Caudate nucleus (tissue), 63 donors: ENCODE measurements at places on chromosomes 11 and 22.

DNA sequence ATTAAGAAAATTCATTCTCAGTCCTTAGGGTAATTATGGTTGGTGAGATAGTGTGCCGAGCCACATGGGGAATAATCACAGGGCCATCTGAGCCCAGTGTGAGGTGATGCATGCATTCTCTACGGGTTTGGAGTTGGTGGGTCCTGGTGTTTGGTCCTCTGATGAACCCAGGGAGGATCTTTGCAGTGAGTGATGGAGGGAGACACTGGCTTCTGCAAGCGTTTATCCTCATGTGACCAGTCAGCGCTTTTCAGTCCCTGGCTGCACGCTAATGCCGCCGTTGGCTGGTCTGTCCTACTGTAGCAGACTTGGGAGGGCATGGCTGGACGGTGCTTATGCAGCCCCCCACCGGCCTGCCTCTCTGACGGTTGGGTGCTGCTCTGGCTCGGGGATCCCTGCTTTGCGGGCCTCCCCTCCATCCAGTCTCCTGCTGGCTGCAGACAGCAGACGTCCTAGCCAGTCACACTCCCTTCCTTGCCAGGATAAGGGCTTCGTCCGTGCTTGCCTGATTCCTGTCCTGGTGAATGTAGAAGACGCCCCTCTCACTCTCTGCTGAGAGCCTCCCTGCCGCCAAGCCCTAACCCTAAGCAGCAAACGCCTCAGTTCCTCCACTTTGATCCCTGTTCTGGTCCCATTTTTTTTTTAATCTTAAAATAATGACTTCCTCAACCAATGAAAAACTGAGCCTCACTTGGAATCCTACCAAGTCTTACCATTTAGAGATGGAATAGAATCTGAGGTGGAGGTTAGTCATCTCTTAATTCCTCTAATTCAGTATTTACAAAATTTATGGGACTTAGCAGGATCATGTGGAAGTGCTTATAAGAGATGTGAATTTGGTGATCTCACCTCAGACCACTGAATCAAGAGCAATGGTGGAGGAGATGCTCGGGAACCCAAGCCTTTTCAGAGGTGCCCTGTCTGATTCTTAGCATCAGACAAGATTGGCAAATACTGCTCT is 143.7 kb upstream of the SORL1-AS1 start:
- DNase-seq, result no peak

DNA sequence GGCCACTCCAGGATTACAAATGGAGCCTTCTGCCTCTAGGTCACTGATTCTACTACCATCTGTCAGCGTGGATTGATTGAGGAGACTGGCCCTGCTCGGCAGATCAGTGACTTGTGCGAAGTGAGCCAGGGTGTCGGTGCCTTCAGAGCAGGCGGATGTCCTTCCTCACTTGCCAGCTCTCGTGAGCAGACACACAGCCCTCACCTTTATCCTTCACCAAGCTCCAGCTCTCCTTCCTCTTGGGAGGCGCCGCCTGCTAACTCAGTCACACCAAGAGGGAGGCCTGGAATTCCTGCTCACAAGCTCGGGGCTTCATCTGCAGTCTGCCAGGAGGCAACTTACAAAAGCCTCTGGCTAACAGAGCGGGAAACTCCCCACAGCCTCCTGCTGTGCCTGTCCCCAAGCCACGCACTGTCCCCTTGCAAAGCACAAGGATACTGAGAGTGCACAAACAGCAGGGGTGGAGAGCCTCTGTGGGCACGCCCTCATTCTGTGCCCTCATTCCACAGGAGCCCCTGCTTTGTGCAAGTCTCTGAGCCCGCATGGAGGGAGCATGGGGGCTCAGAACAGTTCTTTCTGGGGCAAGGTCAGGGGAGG is 3.5 kb upstream of the TCF20 start:
- DNase-seq, result no peak

GRCh38 chr11:59801981-59802638 is 8.5 kb downstream of the MRPL16 start:
- DNase-seq, result peak; percentile 35

DNA sequence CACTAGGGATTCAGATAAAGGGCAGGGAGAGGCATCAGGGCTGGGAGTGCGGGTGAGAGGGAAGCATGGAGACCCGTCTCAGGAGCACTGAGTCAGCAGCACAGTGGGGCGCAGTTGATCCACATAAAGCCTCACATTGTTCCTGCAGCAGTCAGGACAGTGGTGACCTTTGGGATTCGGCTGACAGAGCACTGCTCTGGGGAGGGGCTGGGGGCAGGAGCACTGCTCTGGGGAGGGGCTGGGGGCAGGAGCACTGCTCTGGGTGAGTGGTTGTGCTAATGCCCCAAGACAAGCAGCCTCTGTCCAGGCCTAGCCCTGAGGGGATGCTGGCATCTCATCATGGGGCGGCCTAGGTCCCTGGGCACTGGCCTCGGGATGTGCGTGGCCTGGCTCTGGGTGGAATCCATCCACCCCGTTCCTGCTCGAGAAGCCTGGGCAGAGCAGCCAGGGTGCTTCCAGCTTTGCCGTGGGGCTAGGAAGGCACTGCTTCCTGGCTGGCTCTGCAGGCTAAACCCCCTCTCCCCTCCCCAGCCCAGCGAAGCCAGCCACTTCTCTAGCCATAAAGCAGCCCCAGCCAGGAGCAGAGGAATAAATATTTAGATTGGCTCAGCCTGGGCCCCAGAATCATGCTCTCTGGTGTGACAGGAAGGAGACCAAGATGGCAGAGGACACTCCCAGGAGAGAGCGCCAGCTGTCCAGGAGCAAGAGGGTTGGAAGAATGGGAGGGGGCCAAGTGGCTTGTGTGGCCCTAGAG is 7.3 kb downstream of the OAF start:
- DNase-seq, result peak; percentile 45

DNA sequence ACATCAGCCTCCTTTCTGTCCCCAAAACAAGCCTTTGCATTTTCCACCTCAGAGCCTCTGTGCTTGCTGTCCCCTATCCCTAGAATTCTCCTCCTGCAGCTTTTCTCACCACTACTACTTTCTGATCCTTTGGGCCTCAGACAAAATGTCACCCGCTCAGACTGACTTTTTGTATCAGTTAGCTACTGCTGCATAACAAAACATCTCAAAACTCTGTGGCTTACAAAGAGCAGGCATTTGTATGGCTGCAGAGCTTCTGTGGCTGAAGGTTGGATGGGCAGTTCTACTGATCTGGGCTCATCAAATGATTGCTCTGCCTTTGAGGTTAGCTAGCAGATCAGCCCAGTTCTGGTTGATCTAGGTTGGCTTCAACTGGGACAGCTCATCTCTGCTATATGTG is 248.7 kb downstream of the MN1 start:
- no peak for DNase-seq

- DNase-seq, result no peak
Observed at GRCh38 chr22:44555046-44555445, 57.0 kb upstream of the RTL6 start.

GRCh38 chr22:37740455-37741311 is 43.8 kb downstream of the TRIOBP start:
- DNase-seq, result no peak

GRCh38 chr22:23522623-23523251 is 57.4 kb downstream of the IGLL1 start:
- no peak for DNase-seq

- no peak for DNase-seq
Observed at GRCh38 chr11:112856591-112856990, 104.6 kb upstream of the NCAM1 start.

DNA sequence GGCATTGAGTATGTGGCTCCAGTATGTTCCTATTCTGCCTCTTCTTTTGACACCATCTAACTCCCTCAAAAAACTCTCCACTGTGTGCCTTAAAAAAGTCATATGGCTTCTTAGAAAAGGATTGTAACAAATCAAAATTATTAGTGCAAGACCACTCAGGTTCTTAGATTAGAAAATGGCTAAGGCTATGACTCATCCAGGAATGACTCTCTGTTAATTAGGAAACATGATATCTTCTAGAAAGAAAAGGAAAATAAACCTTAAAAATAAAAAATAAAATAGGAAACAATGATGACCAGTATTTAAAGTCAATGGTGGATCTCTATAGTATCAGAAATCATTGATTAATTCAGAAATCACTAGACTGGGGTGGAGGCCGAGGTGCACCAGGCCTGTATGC is 21.7 kb downstream of the SLC25A17 start:
- no peak for DNase-seq

DNA sequence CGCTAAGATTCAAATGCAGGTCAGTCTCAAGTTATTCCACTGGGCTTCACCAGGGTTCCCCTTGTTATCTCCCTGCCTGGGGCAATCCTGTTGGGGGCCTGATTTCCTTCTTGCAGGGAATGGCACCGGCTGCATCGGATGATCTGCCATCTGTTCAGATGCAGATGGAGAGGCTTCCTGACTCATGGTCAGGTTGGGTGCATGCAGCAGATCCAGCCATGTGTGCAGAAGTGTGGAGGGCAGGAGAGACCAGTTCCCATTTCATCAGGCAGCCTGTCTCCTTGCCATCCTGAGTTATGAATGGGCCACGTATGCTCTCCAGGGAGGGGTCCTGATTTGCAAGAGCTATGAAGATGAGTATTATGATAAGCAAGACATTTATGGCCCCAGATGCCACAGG is 161.2 kb upstream of the PLET1 start:
- DNase-seq, result no peak

- DNase-seq, result no peak
Observed at GRCh38 chr11:46249938-46250744, 27.3 kb upstream of the CREB3L1 start.

DNA sequence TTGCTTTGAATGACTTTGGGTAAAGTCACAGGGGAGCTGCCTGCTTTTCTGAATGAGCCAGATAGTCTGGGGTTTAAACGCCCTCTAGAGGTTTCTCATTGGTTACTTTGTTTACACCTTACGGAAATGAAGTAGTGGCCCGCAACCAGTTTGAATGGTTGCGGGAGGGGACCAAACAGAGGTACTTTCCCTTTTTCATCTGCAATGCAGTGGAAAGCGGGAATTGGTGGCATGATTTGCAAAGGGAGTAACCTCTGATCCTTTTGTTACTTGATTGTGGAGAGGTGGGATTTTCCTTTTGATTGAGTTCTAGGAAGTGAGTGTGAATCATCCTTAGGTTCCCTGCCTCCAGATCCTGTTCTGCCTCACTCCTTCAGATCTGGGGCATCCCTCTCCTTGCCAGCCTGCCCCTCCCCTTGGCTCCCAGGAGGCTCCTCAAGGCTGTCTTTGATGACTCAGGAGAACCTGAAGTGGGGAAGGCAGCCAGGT is 15.9 kb upstream of the GLYATL1 start:
- peak; percentile 5 for DNase-seq

- peak; percentile 75 for DNase-seq
Observed at GRCh38 chr11:19116971-19117759, at the start of gene ZDHHC13. Gene ZDHHC13 (plus strand): TSS chr11:19117168. CDS start chr11:19117250, 82 bp downstream.

DNA sequence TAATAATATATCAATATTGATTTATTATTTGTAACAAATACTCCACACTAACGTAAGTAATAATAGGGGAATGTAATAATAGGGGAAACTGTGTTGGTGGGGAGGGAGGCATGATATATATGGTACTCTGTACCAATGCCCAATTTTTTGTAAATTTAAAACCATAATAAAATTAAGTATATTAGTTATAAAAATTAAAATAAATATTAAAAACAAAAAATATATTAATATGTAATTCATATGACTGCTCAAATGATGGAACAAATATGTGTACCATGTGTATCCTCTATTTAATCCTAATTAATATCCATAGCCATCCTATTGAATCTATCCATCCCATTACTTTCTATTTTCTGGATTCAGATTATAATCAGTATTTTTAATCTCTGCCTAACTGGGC is 578.0 kb downstream of the KCNA4 start:
- no peak for DNase-seq

DNA sequence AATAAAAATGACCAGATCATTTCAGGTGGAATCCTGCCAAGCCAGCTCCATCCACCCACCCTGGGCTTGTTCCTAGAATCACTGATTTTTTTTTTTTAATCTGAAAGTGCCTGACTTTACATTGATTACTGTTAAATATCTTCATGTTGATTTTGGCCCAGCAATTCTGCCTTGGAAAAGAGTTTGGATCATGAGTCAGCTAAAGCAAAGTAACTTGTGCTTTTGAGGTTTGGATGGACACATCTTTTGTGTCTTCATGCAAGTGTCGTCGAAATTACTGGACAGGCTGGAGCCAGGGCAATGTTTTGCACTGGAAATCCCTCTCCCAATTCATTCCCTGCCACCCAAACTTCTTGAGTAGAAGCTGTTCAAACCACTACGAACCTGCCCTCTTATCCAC is 164.0 kb upstream of the SYT13 start:
- DNase-seq, result no peak

DNA sequence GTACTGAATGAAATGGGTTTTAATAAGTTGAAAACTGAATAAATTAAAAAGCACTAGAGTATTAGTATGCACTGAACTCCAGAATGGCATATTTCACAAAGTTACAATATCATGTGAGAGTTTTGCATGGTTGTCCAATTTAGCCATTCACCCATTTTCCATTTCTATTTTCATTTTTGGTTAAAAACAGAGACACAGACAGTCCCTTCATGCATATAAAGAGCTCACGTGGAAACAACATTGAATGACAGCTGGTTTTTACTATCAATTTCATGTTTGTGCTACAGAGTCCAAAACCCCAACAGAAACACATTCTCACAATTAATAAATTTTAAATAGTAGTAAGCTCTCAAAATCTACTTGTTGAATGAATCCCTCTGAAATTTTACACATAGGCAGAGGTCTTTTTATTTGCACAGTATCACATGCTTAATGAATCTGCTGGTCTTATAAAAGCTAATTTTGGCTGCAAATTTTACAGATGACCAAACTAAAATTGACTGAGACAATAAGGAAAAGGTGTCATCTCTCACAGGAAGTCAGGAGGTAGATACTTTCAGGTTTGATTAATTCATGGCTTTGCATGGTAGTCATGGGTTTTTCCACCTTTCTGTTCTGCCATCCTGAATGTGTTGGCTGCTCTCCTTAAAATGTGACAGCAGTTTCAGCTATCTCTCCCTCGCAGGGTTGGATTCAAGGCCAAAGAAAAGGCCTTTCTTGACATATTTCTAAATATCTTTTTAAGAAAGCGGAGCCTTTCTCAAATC is 20.6 kb upstream of the DDI1 start:
- DNase-seq, result no peak

GRCh38 chr11:1077417-1078119 is 2.9 kb downstream of the MUC2 start:
- DNase-seq, result no peak

- no peak for DNase-seq
Observed at GRCh38 chr11:10298342-10298741, 4.3 kb upstream of the SBF2 start.

- no peak for DNase-seq
Observed at GRCh38 chr11:19675397-19675796, 37.2 kb upstream of the NAV2 start.

- no peak for DNase-seq
Observed at GRCh38 chr11:95148406-95148805, 58.8 kb downstream of the ENDOD1 start.
